Breast epithelium (tissue), 4 donors: ENCODE measurements at places on chromosomes 6 and 20.

GRCh38 chr6:169172456-169172855 is 81.2 kb downstream of the THBS2 start:
- no peak for DNase-seq

DNA sequence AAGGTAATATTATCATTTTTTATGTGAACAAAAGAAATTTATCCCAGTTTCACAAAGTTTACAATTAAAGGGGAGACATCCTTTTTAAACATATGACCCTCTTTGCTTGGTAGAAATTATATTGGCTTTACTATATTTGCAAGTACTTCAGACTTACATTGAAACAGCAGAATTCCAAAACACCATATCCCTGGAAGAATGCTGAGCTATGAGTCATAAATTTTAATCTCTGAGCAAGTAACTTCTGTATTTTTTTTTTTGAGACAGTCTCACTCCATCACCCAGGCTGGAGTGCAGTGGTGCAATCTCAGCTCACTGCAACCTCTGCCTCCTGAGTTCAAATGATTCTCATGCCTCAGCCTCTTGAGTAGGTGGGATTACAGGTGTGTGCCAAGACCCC is 240.4 kb downstream of the TBC1D32 start:
- DNase-seq: no peak

DNA sequence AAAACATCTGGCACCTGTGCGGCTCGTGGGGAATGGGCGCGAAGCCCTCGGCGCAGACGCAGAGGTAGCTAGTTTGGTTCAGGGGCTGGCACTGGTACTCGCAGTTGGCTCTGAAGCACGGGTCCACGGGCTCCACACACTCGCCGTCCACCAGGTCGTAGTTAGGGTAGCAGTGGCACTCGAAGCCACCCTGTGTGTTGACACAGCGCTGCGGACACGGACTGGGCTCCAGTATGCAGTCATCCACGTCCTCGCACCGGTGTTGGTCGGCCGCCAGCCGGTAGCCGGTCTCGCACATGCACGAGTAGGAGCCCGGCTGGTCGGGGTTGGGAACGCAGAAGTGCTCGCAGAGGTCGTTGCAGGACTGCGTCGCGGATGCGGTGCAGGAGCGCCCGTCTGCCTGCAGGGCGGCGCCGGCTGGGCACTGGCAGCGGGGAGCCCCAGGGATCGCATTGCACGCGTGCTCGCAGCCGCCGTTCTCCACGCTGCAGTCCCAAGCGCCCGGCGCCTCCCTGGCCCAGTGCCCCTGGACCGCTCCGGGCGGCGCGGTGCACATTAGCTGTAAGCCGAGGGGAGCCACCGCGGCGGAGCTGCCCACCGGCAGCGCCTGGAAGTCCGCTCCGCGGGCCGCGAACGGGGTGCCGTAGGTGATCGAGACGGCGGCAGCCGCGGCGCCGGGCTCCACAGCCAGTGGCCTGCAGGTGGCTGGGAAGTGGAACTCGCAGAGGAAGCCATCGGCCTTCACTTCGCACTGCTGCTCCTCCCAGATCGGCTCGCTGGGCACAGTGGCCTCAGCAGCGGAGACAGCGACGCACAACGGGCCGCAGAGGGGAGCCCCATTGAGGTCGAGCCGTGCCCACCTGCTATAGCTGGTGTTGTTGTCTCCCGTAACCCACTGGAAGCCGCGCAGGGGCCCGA is 930 bp downstream of the THBD start:
- DNase-seq: no peak

GRCh38 chr20:47501116-47501481 is 588 bp upstream of the NCOA3 start:
- DNase-seq: no peak

DNA sequence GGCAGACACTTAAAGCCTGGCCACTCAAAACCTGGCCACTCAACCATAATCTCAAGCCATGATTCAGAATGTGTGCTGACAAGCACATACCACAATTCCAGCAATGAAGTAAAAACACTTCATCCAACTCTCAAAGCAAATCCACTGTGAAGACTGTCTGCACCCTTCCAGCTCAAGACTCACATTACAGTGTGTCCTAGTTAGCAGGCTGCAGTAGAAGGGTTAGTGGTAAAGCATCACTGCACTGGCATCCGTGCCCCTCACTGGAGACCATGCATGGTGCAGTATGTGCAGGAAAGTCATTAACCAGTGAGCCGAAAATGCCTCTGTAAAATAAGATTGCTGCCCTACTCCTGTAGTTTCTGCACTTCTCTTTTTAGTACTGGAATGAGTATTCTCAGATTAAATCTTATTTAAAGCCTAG is 43.4 kb downstream of the SLC23A2 start:
- no peak for DNase-seq

DNA sequence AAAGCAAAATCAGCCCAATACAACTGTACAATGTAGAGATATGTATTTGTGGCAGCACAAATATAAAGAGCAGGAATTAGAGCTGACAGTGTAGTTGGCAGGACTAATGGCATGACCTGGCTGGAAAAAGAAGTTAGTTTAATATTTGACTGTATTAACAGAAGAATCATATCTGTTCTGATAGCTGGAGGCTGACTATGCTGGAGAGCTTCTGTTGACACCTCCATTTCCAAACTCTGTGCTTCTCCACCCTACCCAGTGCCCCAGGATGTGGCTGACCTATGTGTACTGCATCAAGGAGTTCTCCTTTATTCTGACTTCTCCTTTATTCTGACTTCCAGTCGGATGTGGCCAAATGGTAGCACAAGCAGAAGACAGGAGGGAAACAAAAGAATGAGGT is 299.3 kb downstream of the PKHD1 start:
- no peak for DNase-seq

DNA sequence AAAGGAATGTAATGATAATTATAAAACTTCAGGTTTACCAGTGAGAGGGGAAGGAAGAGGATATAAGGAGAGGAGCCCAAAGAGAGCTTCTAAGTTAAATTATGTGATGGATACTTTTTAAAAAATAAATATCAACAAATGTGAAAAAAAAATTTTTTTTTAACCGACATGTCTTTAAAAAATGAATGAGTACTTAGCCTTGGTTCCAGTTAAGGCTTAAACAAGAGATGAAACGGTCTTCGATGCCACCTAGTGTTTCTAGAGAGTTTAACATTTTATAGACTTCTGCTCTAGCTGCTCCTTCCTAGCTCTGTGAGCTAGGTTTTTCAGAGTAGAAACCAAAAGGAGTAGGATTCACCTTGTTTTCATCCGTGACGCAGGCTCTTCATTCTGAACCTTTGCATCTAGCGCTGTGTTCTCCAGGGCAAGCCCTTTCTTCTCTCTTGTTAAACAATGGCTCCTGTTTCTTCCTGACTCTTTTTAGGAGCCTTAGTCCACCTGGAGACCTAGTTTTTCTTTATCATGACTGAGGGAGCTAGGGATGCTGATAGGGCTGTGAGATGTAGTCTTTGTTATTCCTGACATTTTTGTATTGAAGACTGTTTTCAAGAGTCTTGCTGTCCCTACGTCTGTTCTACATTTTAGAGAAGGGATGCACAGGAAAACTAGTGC is 42.4 kb upstream of the GNRH2 start:
- DNase-seq: no peak

DNA sequence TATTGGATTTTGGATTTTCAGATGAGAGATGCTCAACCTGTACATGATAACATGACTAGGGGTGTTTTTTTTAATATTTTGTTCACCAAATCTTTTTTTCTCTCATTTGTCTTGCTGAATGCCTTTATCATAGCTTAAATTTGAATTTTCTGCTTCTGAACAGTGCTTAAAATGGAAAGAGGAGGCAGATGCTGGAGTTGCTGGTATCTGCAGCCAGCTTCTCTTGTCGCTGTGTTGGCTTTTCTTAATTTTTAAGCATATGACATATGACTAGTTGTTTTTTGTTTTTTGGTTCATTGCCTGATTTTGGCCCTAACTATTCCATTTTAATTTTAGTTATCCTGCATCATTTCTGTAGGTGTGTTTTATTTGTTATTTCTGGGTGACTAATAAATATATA is 196.1 kb downstream of the PLCB1 start:
- DNase-seq: no peak

DNA sequence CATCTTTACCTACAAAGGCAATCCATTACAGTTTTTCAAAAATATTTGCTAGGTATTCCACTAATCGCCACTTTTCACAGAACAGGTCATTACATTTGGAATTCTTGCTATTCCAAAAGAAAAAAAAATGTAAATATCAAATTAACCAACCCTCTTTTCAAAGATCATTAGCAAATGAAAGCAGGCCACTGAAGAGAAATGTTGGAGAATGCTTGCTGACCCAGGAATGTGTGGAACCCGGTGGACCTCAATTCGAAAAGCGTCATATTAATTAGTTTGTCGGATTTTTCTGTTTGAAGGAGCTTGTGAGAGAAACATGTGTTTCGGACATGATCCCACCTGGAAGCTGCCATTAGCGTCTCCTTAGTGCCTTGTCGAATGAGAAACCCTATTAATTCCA is 27.9 kb upstream of the SERPINB9 start:
- no peak for DNase-seq
